Cortex of kidney (tissue), 1 donor: ENCODE measurements at places on chromosomes 11 and 22.

DNA sequence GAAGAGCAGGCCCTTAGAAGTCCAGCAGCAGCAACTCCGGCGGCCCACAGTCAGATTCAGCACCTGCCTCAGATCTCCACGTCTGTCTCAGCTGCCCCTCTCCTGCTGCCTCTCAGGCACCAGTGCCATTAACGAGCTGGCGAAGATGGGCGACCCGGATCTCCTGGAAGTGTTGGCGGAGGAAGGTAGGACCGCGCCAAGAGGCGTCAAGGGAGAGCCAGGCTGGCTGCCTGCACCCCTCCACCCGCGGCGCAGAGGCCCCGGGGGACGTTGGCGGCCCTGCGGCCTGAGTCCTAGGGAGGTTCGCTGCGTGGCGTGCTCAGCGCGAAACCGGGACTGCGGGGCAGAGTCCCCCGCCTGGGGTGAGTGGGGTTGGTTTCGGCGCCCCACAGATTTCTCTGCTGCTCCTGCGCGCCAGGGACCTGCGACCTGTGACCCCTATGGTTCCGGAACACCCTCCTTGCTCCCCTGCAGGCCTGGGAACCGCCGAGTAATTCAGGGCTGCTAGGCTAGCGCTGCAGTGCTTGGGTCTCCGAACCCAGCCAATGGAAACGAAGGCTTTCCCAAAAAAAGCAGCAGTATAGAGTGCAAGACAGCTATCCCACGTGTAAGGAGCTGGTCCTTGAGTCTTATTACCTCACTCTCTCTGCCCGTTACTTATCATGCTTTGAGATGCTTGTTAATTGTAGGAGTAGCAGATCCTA is 615 bp downstream of the ANO5 start:
- no peak for DNase-seq

DNA sequence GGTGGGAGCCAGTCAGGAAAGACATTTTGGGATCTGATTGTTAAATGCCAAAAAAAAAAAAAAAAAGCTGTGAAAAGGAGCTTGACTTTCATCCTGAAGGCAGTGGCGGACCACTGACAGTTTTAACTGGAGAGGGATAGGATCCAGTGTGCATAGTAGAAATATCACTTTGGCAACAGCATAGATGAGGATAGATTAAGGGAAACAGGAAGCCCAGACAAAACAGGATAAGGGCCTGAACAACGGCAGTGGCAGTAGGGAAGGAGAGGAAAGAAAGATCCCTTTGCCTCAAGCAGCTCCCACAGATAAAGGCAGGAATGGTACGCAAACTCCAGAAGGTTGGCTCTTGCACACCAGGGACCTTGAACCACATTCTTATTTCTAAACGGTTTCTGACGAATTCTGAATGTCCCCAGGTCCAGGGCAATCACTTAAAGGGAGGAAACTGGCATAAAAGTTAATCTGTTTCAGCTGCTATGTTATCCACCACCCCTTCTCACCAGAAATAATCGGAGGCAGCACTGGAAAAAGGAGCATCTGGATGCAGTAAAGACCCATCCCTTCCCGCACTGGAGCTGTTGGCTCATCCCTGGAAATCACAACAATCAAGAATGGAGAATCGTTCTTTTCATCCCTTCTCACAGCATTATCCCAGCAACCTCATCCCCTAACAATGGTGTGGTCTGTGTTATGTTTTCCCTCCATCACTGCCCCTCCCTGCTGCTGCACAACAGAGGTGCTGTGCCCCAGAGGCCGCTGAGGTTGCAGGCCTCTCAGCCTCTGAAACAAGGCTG is 99.1 kb downstream of the GAB2 start:
- DNase-seq, result no peak

- DNase-seq, result no peak
Observed at GRCh38 chr11:134538742-134539141, 126.7 kb upstream of the B3GAT1 start.

- DNase-seq, result no peak
Observed at GRCh38 chr11:83583757-83584366, 297.7 kb upstream of the CCDC90B start.

DNA sequence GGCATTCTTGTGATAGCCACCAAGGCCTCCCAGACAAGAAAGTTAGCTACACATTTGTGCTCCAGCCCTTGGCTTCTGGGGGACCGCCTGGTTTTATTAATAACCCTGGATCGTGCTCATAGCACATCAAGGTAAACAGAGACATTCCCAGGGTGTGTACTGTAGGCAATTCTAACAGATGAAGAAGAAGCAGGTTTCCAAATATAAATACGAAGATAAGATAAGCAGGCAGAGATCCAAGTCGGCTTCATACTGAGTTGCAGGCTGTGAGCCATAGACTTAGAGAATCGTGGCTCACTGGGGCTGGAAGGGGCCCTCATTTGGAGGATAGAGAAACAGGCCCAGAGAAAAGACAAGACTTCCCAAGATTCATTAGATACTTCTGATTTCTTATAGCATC is 131.4 kb downstream of the TENM4 start:
- no peak for DNase-seq

GRCh38 chr22:46297151-46297812 is 612 bp downstream of the GTSE1 start:
- DNase-seq, result no peak

DNA sequence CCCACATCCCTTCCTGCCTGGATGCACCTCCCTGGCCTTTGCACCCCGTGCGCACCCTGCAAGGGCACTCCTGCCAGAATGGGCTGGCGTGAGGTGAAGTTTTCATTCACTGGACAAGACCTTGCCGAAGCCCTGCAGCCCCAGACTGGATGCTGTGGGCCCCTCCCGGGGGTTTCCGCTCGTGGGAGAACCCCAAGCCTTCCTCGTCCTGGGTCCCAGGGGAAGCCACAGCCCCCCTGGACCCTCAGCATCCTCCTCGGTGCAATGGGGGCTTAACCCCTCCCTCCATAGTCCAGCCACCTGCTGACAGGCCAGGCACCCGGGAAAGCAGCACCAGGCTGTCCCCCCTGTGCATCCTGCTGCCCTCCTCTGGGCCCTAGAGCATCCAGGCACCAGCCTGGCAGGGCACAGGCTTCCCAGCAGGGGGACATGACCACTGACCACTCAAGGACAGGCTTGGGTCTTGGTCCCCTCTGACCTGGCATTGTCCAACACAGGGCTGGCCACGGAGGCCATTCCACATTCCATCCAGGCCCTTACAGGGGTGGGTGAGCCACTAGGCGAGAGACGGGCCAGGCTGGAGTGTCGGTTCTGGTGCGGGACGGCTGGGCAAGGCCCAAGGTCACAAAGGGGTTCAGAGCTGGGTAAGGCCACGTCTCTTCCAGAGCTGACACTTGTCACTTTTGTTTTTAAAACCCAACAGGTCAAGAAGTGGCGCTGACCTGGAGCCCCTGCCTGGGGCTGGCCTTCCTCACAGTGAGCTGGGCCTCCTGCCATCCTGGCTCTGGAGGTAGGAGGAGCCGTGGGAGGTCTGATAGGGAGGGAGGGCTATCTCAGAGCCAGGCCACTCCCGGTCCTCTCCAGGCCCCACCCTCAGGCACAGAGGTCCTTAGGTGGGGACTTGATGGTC is 41.5 kb upstream of the PPARA start:
- DNase-seq, result no peak

GRCh38 chr11:13314676-13315394 is 37.2 kb downstream of the BMAL1 start:
- no peak for DNase-seq

- DNase-seq, result no peak
Observed at GRCh38 chr11:111935317-111936039, 1.7 kb upstream of the DIXDC1 start.

DNA sequence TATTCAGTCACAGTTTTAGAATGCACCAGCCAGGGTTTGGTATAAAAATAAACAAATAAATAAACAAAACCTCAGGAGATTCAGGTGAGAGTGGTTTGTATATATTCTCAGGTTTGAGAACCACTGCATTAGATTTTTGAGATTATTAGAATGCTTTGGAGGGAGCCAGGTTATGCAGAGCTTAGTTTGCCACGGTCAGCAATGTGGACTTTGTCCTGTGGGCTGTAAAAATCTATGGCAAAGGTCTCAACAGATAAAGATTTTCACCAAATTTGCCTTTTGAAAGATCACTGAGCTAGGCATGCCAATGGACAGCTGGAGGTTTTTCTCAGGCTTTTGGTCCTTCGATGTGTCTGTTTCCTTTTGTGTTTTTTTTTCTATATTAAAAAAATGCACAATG is 650.1 kb upstream of the RAG2 start:
- no peak for DNase-seq

DNA sequence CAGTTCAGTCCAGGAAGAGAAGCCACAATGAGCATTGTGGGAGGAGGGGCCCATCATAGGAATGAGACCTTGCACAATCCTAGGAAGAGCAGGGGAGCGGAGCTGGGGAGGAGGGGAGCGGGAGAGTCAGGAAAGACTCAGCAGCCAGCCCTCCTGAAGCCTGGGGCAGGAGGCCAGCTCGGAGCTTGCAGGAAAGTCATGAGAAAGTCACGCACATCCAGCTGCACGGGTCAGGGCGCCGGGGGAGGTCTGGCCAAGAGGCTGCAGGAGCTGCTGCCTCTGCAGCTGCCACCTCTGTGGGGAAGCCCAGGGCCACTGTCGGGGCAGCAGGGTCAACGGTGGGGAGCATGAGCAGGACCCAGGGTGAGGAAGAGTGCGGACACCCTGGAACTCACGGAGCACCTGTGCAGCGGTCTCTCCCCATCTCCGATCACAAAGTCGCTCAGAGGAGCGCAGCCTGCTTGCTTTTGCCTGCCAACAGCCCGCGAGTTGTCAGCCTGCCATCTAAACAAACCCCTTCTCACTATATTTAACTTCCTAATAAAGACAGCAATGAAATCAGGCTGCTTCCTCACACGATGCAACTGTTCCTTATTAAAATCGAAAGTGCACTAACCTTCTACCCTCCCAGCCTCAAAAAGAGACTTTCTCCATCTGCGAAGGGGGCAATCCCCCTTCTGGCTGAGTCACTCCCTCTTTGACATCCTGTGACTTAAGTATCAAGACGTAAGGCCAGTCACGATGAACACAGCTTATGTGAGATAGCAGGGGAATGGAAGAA is 52.9 kb upstream of the RTL6 start:
- no peak for DNase-seq

GRCh38 chr11:86489442-86489841 is 114.8 kb downstream of the CCDC81 start:
- DNase-seq, result no peak

DNA sequence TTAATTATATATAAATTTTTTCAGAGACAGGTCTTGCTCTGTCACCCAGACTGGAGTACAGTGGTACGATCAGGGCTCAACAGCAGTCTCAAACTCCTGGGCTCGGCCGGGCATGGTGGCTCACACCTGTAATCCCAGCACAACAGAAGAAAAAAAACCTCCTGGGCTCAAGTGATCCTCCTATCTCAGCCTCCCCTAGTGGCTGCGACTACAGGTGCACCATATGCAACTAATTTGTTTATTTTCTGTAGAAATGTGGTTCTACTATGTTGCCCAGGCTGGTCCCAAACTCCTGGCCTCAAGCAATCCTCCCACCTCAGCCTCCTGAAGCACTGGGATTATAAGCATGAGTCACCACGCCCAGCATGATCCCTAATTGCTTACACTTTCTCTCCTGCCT is 56.1 kb upstream of the SLC35C1 start:
- no peak for DNase-seq

DNA sequence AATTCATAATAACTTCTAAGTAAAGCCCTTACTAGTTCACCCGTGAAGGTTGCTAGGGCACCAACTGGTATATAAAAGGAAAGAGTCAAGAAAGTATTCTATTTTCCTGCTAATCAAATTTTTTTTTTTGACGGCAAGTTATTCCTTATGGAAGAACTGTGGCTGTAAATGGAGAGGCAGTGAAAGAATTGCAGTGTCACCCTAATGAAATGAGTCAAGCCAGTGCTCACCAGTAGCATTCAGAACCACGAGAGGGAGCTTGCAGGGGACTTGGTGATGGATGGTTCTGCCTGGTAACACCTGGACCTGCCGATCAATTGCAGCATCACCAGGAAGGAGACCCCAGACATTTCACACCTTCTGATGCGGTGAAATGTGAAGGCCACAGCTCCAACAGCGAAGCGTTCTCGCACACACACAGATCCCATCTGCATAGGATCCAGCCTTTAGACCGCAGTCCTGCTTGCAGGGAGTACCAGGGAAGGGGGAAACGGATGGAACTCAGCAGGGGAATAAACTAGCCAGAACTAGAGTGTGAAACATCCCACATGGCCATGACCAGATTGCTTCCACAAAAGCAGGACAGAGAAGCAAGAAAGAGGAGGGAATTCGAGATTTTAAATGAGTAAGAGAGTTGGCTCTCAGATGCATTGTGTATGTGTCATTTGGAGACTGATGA is 326.2 kb downstream of the TBC1D22A start:
- no peak for DNase-seq

- DNase-seq, result no peak
Observed at GRCh38 chr11:35682230-35683173, 19.9 kb downstream of the TRIM44 start.

GRCh38 chr11:74147199-74147929 is 23.4 kb downstream of the C2CD3 start:
- DNase-seq, result no peak

DNA sequence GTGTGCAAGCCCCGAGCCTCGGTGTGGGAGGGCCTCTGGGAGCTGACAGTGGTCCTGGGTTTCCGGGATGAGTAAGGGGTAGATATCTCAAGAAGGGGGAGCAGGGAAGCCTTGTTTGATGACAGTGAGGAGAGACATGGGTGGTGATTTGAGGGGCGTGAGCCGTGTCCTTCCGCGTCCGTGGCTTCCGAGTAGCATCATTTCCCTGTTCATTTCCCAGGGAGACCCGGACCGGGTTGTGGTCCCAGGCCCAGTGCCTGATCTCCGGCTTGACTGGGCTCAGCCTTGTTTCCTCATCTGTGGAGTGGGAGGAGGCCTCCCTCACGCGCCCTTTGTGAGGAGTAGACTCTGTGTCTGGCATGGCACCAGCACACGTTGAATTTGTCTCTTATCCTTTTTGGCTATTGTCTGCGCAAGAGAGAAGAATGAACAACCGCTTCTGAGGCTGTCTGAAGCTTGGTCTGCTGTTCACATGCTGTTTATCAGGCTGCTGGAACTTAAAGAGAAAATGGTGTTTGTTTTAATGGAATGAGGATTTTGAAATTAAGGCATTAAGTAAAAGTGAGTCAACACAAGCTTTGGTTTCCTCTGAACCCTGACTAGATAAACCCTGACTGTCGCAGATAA is 348.5 kb downstream of the TBC1D22A start:
- no peak for DNase-seq

DNA sequence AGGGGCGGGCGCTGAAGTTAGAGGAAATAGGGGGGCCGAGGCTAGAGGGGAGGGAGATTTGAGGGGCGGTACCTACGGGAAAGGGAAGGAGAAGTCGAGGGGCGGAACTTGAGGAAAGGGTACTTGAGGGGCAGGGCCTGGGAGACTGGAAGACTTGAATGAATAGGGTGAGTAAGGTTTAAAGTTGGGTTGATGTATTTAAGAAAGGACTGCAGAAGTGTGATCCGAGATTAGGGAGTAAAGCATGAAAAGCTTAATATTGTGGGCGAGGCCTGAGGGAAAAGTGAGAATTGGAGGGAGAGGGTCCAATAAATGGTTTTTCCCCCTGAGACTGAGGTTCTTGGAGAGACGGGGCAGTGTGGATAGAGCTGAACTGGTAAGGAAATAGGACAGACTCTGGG is 723 bp downstream of the HSCB start:
- DNase-seq, result no peak

- no peak for DNase-seq
Observed at GRCh38 chr11:115942011-115942410, 437.8 kb upstream of the CADM1 start.
